GDM1 (cell line): ENCODE measurements at places on chromosomes 1 and 21.
A peak's percentile ranks its signal among the peaks of the same experiment; 100 is the strongest.

GRCh38 chr1:151693057-151693651 is 23.4 kb downstream of the CELF3 start:
- no peak for DNase-seq

DNA sequence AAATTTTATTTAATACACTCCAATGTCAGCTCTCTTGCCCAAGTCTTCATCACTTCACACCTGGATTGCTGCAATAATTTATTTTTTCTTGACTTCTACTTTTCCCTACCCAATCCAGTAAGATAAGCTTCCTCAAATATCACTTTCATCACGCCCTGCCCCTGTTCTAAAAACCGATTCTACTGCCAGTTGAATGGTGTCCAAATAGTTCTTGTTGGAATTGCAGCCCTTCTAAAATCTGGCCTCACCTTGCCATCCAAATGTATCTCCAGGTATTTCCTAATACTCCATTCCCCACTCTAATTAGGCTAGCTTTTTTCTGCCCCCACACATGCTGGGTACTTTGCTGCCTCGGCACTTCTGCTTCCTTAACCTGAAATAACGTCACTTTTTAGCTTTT is 152.5 kb downstream of the HMCN1 start:
- DNase-seq = no peak

DNA sequence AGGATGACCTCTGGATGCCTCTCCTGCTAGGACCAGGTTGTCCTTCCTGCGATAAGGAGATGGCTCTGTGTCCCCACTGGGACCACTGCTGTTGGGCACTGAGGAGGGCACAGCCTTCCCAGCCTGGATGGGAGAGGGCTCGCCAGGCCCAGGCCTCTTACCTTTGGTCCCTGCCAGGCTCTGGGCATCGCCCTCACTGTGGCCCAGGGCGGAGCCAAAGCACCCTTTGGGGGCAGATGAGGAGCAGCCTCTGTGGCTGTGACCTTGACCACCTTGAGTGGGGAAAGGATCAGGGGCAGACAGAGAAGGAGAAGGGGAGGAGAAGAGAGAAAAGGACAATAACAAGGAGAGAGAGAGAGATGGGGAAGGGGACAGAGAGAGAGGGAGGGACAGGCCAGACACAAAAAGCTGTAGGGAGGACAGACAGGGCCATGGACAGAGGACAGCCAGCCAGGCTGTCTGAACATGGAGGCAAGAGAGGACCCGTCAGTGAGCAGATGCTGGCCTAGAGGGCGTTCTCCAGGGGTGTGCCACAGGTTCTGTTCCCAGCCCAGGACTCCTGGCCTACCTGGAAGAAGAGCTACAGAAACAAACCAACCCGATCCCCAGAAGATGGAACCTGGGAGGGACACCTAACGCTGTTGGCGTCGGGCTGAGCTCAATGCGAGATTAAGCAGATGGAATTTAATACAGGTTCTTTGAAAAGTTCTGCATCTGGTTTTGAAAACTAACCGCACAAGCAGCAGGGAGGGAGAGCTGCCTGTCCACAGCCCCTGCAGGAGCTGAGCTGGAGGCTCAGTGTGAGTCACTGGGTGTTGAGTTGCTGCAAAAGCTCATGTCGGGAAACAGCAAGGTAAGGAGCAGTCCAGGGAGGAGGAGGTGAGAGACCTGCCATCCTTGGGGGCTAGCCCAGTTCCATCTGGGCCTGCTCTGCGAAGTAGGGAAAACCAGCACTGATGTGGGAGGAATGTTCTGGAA is 262.1 kb downstream of the PTPRU start:
- DNase-seq = no peak

DNA sequence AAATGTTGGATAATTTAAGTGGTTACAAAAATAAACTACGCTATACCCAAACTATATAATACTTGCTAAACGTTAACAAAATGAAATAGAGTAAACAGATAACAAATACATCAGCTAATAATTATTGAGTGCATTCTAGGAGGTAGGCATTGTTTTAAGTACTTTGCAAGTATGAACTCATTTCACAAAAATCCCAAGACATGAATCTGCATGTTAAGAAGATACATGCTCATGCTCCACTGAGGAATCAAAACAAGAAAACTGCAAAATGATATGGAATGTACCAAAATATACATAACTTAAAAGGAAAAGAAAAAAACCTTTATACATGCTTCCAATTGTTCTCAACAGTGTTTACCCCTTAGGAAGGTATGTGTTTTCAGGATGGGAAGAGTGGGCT is 2.5 kb downstream of the FRRS1 start:
- DNase-seq = no peak

- no peak for DNase-seq
These were observed 10.1 kb upstream of the SLC25A33 start for GRCh38 chr1:9529190-9529589.

GRCh38 chr1:206834711-206835110 is 30.7 kb upstream of the IL20 start:
- DNase-seq = no peak

DNA sequence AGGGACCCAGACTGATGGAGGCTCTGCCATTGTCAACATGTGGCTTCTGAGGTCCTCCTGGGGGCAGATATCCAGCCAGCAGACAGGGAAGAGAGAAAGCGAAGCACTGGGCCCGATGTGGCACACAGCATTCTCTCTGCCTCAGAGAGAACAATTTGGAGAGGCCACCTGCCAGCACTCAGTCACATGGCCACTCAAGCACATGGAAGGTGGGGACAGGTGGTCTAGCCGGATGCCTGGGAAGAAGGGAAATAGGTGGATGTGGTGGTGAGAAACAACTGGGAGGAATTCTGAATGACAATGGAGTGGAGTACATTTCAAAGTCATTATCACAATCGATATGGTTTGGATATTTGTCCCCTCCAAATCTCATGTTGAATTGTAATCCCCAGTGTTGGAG is 109.0 kb downstream of the UBE2U start:
- DNase-seq = no peak

DNA sequence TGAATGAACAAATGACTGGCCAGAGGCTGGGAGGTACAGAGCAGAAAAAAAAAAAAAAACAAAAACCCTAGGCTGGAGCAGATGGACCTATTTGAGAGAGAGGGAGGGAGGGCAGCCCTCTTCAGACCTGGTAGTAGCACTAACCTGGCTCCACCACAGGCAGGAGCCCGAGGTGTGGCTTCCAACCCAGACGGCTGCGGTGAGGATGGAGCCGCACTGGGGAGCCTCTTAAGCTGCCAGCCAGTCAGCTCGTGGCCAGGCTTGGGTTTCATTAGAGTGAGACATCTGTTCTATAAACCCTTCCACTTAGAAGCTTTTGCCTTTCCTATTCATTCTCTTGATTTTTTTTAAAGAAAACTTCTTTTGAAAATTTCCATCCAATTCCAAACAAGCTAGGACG is 16.8 kb downstream of the LGR6 start:
- DNase-seq = no peak

DNA sequence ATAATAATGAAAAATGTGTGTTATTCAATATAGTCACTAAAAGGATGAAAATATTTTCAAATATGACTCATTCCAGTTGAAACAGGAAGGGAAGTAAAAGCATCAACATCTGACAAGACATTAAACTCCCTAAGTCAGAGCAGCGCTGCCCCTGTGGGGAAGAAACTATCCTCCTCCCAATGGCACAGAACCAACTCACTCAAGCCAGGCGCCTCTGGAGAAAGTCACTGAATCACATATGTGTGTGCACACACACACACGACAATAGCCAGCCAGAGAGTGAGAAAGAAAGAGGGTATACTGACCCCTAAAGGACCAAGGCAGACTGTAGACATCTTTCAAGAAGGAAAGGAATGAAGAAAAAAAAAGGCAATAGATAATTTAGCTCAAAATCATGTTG is 126.9 kb downstream of the SETD4 start:
- peak; percentile 18 for DNase-seq

DNA sequence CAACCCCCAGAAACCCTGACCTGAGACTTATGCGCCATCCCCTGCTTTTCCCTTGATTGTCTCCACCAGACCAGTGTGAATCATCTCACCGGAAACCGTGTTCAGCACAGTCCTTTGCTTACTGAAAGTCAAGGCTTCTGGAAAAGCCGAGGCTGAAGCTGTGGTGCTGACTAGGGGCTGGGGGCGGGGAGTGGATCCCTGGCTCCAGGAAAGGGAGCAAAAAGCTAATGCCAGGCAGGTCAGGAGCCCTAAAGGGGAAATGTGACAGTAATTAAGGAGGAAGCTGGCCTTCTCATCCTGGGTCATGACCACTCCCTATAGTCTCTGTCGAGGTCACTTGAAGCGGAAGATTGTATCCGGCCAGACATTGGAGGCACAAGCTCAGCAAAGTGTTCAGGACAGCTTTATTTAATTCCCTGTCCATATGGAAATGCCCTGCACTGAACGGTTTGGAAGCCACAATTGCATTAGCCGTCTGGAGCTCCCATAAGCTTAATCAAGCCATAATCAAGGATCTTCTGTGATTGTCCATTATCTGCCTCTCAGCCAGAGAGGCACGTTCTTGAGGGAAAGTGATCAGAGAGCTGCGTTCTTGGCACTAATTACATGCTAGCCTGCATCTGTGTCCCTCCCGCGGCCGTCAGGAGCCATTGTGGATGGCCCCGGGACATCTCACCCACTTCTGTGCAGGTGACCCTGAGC is 403.6 kb downstream of the RRAGC start:
- no peak for DNase-seq

DNA sequence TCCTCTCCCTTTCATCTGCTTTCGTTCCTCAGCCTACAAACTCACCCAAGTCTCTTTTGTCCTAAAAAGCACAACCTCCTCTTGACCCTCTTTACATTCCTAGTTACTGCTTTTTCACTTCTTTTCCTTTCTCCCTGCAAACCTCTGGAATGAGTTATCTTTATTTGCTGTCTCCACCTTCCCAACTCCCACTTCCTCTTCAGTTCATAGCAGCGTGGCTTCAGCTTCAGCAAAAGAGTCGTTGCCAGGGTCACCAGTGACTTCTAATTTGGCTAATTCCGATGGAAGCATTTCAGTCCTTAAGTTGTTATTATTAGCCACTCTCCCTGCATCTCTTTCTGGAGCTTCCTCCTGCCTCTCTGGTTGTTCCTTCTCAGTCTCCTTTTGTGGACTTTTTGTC is 6.2 kb upstream of the TMEM54 start:
- DNase-seq = no peak

GRCh38 chr1:239786464-239786863 is 305.2 kb upstream of the FMN2 start:
- no peak for DNase-seq

DNA sequence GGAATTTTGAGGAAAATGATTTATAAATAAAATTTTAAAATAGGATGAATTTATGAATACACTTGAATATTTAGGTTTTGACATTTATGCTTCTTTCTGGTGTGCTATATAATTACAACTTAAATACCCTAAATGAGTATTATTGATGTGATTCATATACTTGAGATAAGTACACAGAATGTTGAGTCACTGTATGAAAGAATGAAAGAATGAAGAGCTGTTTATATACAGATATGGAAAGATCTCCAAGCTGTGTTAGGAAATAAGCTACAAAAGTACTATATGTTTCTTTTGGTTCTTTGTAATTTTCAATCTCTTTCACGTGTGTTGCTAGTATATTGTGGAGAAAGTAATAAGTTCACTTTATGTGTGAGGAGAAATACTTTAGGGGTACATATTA is 147.2 kb downstream of the RASAL2 start:
- no peak for DNase-seq

DNA sequence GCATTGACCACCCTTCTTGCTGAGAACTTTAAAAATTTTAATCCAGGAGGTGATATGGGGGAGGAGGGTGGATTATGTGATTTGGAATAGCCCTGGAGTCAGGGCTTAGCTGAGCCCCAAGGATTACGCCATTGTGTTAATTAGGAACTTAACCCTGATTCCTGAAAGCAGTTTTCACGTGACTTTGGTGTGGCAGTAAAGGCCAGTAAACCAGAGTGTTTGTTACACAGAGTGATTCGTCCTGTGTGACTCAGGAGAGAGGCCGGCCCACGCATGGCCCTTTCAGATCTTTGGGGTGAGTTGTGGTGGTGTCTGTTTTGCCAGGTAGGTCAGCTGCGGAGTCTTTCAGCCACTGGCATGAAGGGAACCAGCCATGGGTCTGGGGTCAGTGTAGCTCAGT is 107.6 kb downstream of the NOS1AP start:
- DNase-seq = no peak

- DNase-seq = no peak
These were observed 88.8 kb upstream of the IPO9 start for GRCh38 chr1:201740086-201740541.

DNA sequence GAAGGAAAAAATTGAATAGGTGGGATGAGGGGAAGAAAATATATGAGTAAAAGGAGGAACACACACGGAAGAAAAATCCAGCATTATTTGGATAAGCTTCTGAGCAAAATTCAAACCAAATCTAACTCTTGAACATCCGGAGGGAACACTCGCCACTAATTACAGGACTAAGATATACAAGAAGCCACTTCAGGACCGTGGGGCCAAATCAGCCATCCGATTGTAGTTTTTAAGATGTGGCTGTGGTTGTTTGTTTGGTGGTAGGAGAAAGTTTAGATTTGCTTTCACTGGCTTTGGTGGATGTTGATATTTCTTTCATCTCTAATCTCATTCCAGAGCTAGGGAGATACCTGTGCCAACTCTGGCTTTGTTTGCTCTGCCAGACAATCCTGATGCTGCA is 43.7 kb upstream of the ADAMTS1 start:
- DNase-seq = no peak

- DNase-seq = peak; percentile 39
These were observed 44.9 kb downstream of the ACOT7 start for GRCh38 chr1:6348511-6349191.

DNA sequence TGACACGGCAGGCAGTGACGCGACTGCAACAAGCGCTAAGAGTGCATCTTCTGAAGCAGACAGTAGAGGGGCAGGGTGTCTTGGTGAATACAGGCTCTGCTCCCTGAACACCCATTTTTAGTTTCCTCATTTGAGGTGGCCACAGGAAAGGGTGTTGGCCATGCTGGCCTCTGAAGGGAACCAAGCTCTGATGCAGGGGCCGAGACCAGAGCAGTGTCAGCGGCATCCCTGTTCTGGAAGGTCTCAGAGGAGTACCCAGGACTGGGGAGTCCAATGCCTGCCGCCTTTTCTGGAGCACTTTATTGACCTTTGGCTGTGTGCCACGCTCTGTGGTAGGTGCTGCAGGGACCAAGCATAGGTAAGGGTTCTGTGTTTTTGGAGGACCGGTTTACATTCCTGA is 100.4 kb downstream of the KCNJ6 start:
- DNase-seq = no peak

GRCh38 chr21:35025206-35026152 is 23.6 kb downstream of the RUNX1 start:
- no peak for DNase-seq

DNA sequence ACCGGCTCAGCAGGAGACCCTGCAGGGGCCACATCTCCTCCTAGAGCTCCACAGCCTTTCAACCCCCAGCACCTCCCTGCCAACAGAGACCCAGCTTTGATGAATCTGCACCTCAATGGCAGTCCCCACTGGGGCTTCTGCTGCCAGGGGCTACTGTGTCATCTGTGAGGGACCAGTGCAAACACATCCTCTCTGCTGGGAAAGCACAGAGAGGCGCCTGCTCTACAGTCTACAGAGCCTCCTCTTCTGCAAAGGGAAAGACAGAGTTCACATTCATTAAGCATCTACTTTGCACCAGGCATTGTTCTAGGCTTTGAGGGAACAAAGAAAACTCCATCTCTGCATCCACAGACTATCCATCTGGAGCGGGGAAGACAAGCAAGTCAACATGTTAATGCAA is 125.8 kb downstream of the CAPN8 start:
- DNase-seq = no peak

GRCh38 chr1:30373471-30374399 is 349.6 kb downstream of the MATN1 start:
- DNase-seq = no peak
